ENCODE measurements at places on chromosomes 12 and 14. TPM values are rescaled to one million over a fixed set of nuclear protein-coding genes. Genes with fewer than 3 reads are reported as not detected.

DNA sequence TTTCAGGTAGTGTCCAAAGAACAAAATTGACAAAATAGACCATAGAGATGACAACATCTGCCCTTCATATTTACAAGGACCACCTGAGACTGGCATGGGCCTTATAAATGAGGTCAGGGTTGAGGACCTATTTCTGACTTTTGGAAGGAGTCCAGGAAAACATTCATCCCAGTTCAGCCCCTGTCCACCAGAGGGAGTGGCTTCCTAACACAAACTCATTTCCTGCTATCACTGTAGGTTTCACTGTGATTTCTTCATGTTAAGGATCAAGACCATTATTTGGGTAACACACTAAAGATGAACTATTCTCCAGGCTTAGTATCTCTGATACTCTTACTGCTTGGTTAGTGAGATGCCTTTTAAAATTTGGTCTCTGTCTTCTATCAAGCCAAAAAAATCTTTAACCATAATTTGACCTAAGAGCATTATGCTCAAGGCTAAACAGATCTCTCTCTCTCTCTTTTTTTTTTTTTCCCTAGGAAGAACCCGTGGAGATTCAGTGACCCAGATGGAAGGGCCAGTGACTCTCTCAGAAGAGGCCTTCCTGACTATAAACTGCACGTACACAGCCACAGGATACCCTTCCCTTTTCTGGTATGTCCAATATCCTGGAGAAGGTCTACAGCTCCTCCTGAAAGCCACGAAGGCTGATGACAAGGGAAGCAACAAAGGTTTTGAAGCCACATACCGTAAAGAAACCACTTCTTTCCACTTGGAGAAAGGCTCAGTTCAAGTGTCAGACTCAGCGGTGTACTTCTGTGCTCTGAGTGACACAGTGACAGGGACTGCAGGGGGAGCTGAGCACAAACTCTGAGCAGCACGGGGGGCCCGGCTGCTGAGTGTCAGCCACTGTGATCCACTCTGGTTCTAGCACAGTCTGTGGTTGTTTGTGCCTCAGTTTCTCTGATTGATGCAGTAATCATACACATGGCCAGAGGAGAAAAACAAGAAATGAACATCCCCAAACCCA, 267.6 kb upstream of the OR4E1 start:
- DNase-seq = no peak

GRCh38 chr12:42140901-42141300, 3.8 kb downstream of the GXYLT1 start:
- no peak for DNase-seq

DNA sequence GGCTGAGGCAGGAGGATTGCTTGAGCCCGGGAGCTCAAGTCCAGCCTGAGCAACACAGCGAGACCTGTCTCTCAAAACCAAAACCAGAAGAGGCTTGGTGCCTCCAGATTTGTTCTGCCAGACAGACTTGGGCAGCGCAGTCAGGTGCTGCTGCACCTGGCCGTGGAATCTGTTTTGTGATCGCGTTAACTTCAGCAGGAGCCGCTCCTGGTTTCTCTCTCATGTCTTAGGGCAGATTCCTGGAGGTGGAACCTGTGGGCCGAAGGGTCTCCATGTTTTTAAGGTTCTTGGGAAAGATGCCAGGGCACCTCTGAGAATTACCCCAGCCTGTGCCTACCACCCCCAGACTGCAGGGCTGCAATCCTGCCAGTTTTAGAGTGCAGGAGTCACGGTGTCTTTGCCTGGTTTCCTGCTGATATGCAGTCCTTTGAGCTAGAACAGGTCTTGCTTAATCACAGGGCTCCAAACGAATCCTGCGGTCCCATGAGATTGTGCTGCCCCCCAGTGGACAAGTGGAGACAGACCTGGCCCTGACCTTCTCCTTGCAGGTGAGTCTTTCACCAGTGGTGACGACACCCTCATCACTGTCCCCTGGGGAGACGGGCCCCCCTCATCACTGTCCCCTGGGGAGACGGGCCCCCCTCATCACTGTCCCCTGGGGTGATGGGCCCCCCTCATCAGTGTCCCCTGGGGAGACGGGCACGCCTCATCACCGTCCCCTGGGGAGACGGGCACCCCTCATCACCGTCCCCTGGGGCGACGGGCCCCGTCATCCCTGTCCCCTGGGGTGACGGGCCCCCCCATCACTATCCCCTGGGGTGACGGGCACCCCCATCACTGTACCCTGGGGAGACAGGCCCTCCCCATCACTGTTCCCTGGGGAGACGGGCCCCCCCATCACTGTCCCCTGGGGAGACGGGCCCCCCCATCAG, 37.6 kb downstream of the PACS2 start:
- DNase-seq = no peak

DNA sequence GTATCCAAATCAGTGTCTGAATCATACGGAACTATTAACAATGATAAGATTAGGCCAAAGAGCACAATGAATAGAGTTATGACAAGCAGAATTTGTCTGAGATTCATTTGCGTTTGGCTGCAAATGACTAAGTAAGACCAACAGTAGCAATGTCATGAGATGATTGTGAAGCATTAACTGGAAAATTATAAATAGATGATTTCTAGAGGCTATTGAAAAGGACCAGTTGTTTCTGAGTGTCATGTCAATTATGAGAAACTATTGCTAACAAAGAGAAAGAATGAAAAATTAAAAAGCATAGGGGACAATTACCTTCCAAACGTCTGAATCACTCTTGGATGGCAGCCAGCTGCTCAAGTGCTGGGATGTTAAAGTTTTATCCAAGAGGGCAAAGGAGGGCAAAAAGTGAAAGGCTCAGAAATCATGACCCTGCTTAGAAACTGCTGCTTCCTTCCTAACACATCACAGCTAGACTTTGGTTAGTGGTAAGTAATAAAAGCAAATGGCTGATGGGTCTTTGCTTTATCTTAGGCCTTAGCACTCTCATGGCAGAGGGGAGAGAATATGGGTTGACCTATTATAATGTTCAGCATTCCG, 89.0 kb downstream of the AKAP6 start:
- no peak for DNase-seq

DNA sequence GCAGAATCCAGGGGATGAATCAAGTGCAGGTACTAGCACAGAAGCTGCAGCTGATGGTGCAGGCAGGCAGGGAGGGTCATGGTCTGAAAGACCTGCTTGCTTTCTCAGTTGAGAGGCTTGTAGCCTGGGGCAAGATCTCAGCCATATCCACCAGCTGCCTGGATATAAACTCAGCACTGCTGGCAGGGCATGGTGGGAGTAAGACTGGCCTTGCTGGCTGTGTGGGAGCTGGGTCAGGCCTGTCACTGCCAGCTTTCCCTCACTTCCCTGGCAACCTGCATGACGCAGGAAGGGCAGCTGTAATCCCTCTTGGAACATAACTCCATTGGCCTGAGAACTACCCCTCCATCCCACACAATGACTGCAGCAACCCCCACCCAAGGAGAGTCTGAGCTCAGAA, 230.1 kb downstream of the ANO6 start:
- DNase-seq = no peak

DNA sequence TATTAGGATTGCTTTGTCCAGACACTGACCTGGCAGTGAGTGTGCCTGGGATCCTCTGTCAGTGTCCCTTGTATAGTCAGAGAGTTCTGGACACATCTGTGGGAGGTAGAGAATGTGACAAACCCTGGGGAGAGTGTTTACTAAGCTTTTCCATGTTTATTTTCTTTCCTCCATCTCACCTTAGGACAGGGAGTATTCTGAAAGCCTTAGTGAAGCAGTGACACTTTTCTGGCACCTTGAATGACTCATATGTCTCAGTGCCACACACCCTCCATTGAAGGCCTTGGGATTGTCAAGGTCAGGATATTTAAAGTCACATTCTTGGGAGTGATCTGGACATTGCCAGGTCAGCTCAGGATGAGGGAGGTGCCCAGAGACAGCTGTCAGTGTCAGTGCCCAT, 34.9 kb upstream of the CTDSP2 start:
- DNase-seq = peak; percentile 1

DNA sequence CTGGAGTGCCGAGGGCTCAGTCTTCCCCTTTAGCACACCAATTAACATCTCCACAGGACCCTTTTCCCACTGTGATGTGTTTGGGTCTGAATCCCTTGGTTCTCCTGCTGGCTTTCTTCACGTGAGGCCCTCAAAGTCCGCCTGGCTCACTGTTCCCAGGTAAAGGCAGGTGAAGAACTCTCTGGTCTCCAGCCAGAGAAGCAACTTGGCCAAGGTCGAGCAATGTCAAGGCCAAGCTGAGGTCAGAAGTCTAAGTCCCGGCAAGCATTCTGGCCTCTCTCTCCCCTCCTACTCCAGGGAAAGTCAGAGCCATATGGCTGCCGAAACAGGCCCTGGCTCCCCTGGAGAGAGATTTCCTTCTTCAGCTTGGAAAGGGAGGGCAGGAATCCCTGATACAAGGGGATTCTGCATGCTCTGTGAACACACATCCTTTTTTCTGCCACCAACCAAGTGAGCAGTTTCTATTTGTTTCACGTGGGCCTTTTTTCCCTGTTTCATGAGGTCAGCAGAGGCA, 61.4 kb upstream of the ESRRB start:
- DNase-seq = peak; percentile 39

DNA sequence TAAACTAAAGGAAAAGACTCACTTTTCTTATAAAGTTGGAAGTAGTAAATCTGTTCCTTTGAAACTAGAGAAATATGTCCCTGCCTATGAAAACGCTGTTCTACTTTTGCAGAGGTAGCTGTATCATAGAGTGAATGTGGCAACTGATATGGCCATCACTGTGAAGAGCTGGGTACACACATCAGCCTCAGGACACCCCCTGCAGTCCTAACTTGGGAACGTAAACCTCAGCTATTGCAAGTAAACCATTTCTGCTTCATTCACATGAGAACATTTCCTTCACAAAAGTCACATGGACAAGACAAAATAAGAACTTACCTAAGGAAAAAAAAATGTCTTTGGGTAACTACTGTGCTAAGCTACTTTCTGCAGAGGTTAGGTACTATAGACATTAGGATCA, 233.3 kb upstream of the PPFIA2 start:
- no peak for DNase-seq

DNA sequence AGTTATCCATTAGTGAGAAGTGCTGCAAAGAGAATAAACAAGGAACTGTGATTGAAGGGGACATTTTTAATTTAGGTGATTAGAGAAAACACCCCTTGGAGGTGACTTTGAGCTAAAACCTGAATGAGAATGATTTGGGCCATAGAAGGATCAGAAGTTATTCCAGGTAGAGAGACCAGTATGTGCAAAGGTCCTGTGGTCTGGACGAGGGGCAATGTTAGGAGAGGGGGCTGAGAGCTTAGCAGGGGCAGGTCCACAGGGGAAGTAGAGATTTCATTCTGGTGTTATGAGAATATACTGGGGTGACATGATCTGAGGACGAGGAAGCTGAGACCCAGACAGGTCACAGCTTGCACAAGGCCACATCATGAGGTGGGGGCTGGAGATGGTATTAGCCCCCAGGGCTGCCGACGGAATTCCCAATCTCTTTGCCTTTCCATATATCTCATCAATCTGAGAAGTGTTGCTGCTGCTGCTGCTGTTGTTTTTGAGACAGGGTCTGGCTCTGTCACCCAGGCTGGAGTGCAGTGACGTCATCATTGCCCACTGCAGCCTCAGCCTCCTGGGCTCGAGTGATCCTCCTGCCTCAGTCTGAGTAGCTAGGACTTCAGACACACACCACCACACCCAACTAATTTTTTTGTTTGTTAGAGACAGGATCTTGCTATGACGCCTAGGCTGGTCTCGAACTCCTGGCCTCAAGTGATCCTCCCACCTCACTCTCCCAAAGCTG, 55.6 kb downstream of the KCTD10 start:
- no peak for DNase-seq

DNA sequence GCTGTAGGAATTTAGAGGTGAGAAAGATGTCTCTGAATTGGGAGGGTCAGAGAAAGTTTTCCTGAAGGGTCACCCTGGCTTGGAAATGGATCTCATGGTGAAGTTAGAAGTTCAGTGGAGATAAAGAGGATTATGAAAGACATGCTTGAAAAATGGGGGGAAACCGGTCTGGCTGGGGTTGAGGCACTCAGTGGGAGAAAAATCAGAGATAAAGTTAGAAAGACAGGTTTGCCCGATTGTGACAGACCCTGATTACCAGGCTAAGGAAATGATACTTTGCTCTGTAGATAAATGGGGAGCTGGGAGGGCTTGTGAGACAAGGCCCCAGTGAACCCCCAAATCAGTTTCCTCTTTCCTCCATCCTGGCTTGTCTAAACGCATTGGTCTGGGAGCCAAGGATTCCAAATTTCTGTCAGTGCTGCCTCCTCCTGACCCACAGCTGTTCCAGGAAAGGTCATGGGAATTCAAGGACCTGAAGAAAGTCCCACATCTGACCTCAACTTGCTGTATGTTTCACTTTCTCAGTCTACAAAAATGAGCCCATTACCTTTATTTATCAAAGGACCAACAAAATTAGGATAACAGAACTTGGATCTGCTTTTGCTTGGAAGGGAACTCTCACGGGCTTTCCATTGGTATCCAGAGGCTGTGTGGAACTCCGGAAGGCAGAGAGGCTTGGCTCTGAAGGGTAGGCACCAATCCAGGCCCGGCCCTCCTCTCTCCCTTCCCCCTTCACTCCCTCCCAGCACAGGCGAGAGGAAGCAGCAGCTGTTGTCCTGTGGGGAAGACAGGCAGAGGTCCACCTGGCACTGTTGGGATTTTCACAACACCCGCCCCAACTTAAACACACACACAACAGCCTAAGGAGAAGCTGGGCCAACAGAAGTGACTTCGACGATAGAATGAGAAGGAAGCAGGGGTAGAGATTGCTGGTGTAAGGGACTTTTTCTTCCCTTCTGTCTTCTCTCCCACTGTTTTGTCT, 3.4 kb upstream of the RNASE7 start:
- no peak for DNase-seq

DNA sequence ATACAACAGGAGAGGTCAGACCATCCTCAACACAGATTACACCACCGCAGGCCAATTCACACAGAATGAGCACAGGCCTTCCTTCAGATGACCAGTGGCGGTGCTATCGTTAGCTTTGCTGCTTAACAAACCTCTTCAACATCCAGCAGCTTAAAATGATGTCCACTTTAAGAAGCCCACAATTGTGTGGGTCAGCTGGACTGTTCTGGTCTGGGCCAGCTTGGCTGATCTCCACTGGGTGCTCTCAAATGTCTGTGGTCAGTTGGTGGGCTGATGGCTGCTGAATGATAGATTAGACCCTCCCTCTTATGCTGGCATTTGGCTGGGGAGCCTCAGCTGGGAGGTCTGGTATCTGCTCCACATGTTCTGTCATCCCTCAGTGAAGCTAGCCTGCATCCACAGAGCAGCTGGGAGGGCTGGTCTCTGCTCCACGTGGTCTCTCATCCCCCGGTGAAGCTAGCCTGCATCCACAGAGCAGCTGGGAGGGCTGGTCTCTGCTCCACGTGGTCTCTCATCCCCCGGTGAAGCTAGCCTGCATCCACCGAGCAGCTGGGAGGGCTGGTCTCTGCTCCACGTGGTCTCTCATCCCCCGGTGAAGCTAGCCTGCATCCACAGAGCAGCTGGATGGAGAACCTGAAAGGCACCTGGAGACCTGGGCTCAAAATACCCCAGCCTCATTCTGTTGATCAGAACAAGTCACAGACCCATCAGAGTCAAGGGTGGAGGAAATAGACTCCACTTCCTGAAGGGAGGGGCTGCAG, 203.6 kb upstream of the DIO3 start:
- DNase-seq = peak; percentile 30

FSCB gene
- not detected for total RNA-seq

SMCO3 gene
- total RNA-seq = not detected

LRTM2 gene
- total RNA-seq = not detected

WNT5B gene
- 2.3 TPM for total RNA-seq

ANKRD33 gene
- total RNA-seq = not detected
